ENCODE measurements at places on chromosomes 5 and 9.

DNA sequence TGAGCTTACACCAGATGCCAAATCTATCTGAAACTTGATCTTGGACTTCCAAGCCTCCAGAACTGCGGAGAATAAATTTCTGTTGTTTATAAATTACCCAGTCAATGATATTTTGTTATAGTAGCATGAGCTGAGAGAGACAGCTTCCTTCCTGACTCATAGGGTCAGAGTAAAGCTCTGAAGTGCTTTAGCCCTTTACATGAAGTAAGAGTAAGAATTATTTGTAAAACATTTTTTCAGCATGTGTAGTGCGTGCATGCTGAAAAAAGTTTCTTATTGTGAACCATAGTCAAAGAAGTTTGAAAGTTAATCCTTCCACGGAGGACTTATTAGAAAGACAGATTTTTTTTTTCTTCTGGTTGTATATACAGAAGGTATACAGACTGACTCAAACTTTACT, 172.4 kb downstream of the DMRT2 start:
- no peak for DNase-seq

DNA sequence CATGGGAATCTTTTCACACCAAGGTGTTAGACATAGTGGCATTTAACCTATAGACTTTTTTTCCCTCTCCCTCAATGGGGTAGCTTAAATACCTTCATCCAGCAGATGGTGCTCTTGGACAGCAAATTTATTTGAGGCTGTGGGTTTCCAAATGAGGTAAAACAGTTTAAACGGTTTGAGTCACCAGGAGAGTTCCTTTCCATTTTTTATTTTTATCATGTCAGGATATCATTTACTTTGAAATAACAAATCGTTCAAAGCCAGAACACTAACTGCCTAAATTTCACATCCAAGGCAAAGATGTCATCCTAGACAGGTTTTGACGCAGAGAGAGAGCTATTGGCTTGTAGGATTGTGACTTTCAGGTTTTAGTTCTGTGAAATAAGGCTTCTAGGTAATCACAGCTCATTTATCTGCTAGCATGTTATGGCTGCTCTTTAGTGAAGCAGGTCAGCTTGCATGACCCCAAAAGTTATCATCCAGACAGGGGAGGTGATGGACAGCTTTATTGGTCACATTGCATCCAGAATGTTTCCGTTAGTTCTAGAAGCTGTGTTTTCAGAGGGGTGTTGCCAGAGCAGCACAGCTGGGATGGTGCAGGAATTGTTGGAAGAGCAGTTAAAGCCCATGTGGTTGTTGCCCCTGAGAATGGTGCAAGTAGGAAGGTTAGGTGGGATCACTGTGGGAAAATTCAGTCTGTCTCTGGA, 69.8 kb downstream of the KDM4C start:
- DNase-seq, result peak; percentile 60

GRCh38 chr5:56763711-56764466, 51.5 kb upstream of the MAP3K1 start:
- DNase-seq, result no peak

- no peak for DNase-seq
Measured at GRCh38 chr5:2607598-2607997, 143.9 kb downstream of the IRX2 start.

DNA sequence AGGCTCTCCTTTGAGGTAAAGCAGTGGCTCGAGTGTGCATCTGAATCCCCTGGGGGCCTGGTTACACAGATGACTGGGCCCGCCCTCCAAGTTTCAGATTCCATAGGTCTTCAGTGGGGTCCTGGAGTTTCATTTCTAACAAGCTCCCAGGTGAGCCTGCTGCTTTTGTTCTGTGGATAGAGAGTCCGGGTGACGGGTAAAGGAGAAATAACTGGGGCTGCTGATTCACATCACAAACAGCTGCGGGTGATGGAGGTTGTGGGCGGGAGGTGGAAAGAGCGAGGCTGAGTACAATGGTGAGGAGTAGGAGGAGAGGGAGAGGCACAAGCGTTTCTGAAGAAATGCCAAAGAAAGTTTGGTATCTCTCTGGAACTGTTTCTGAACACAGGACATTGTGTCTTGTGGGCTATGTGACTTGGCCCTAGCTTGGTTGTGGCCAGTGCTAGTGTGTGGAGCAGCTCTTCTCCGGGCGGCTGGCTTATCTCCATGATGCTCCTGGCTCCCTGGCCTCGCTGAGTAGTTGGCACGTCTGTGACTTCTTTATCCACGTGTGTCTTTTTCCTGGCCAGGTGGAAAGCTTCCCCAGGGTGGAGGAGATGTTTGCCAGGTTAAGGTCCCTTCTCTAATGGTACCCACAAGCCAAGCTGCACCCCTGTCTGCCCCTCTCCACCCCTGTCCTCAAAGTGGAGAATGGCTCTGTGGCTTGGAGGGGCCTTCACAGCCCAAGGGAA, 61.7 kb downstream of the HSPA4 start:
- DNase-seq, result no peak
